ENCODE measurements at places on chromosomes 5 and 9.

DNA sequence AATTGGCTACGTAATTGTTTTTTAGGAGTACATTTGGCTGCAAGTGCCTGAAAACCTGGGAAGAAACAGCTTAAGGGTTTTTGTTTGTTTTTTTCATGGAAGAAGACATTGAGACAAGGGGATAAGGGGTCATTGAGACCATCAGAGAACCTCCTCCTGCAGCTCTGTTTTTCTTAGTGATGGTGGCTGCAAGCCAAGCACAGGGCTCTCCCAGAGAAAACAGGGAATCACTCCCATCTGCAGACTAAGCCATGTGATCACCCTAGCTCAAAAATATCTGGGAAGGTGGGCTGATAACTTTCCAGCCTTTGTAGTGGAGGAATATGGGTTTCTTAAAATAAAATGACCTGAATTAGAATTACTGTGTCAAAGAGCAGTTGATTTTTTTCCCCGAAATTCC lies 25.1 kb downstream of the PALM2AKAP2 start:
- no peak for DNase-seq

- DNase-seq: no peak
Observed at GRCh38 chr5:127957183-127957582, 126.4 kb upstream of the SLC12A2 start.

DNA sequence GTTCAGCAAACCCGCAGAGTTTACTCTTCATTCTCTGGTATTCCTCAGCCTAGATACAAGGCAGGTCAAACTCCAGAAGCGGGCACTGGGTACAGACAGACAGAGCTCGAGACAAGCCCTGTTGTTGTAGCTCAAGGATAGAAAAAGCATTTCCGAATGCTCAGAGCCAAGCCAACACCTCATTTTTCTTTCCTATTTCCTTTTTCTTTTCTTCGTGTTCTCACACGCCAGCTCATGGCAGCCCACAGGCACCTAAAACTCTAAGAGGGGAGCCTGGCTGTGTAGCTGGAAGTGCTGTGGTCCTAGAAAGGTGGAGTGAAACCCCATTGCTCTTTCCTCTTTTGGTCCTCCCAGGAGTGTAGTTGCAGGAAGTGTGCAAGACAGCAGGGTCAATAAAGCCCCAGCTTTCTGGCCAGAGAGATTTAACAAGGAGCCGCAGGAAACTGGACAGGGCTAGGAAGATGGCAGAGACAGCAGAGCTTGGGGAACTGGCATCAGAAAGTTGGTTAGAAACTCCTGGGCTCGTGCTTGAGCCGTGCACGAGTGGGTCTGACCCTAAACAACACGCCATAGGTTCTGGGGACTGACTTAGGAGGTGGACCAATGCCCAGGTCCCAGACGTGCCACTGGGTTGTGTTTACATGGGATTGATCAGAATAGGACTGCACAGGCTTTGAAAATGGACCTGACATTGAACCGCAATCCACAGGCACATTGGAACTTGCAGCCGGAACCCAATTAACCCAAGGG lies 41.6 kb downstream of the ADAMTS2 start:
- no peak for DNase-seq

- DNase-seq: no peak
Observed at GRCh38 chr9:98045234-98046179, 11.0 kb upstream of the NANS start.

- peak; percentile 33 for DNase-seq
Observed at GRCh38 chr9:4077499-4078102, 222.3 kb downstream of the GLIS3 start.

- DNase-seq: peak; percentile 32
Observed at GRCh38 chr5:38994324-38994927, 79.8 kb downstream of the RICTOR start.

GRCh38 chr5:133051061-133051541 lies 712 bp upstream of the HSPA4 start:
- DNase-seq: no peak

DNA sequence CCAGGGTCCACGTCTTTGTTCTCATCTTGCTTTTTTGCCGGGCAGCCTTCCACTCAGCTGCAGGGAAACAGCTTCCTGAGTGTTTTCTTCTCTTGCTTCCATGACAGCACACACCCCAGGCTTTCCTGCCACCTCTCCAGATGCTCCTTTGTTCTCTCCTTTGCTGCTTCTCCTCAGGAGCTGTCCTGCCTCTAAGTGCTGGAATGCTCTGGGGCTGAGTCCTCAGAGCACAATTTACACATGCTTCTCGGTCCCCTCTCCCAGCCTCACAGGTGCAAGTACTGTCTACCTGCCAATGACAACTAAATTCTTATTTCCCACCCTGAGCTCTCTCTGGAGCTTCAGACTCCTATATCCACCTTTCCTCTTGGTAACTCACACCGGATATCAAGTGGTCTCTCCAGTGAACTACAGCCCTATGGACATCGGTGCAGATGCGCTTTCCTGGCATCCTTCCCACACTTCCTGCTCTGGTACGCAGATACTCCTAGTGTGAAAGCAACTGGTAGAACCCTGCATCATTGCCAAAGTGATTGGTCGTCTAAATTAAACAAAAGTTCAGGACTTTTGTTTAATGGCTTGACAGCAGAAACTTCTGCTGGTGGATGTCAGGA lies 13.4 kb upstream of the ACSL6 start:
- no peak for DNase-seq

- no peak for DNase-seq
Observed at GRCh38 chr9:106620866-106621265, 242.1 kb upstream of the ZNF462 start.

DNA sequence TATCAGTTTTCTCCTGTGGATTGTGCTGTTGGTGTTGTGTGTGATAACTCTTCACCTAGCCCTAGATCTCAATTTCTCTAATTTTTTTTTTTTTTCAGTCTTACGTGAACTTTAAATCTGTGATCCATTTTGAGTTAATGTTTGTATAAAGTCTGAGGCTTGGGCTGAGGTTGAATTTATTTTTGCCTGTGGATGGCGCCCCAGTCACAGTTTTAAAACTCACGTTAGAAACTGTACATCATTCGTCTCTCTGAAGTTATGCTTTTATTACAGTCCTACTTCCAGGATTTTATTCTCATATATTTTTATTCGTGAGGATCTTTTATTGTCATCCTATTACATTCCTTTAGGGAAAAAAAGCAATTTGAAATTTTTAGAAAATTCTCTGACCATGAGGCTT lies 103.1 kb downstream of the EHMT1 start:
- DNase-seq: no peak

- no peak for DNase-seq
Observed at GRCh38 chr9:84598921-84599636, 70.5 kb upstream of the NTRK2 start.

- no peak for DNase-seq
Observed at GRCh38 chr5:91092859-91093783, 290.0 kb downstream of the ARRDC3 start.

- DNase-seq: peak; percentile 91
Observed at GRCh38 chr5:81301271-81302015, at the start of gene ZCCHC9. Gene ZCCHC9, plus strand, starts transcription at chr5:81301587. Its CDS starts 3,171 bp downstream, at chr5:81304758.

DNA sequence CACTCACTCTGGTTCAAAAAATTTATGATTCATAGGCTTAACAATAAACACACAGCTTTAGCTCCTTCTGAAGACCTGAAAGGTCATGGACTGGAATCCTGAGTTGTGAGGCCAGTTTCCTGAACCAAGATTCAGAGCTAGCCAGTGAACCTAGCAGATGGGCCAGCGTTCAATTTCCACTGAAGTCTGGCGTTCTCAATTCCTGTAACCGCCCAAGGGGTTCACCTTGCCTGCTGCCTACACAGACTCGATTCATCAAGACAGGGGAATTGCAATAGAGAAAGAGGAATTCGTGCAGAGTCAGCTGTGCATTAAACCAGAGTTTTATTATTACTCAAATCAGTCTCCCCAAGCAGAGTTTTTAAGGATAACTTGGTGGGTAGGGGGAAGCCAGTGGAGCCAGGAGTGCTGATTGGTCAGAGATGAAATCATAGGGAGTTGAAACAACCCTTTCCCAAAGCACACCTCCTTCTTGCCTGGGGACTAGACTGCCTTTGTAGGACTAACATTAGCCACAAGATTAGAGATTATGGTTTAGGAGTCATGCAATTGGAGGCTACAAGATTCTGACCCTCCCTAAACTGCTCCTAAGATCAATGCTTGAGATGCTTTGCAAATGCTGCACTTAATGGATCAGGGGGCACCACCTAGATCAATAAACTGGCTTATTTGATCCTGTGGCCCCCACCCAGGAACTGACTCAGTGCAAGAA lies 117.5 kb upstream of the SHB start:
- no peak for DNase-seq

GRCh38 chr9:81083067-81083466 lies 606.3 kb downstream of the TLE1 start:
- DNase-seq: no peak

DNA sequence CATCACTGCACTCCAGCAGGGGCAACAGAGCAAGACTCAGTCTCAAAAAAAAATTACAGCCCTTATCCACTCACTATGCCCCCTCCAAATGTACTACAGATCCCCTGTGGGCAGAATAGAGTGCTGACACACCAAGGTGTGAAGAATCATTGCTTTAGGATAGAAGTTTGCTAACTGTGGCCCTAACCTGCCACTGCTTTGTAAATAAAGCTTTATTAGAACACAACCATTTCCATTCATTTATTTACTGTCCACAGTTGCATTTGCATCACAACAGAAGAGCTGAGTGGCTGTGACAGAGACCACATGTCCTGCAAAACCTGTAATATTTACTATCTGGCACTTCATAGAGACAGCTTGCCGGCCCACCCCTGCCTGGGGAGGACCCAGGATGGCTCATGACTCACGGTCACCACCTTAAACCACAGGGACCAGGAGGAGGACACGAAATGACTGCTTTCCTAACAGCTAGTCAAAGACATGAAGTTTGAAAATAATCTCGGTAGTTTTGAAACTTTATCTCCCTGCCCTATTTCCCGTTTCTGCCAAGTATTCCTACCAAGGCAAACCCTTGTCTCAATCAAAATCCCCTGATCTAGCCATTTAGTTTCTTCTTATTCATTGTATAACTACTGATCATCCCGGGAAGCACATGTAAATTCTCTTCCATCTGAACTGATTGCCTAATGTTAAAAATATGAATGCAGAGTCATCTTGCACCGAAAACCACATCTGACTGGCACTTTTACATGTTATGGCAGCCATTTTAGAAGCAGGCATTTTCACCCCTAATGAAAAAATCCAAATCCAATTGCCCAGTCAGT lies 206.1 kb downstream of the SLIT3 start:
- DNase-seq: no peak

DNA sequence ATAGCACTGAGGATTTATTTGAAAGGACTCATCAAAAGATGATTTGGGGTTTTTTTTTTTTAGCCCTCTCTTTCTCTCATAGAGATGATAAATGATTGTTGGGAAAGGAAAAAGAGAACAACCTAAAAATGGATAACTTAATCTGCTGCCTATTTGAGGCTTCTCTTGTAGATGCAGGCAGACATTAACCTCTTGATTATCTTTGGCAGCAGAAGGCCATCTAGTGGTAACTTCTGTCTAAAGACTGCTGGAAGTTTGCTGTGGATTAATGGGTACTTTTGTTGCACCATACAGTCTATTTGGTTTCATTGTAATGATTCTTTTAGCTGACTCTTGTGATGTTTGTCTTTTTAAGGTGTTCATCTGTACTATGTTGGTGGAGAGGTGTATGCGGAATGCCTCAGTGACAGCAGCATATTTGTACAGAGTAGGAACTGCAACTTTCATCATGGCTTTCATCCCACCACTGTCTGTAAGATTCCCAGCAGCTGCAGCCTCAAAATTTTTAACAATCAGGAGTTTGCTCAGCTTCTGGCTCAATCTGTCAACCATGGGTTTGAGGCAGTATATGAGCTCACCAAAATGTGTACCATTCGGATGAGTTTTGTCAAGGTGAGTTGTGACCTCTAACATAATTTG lies 18.8 kb downstream of the SMIM32 start:
- peak; percentile 43 for DNase-seq

DNA sequence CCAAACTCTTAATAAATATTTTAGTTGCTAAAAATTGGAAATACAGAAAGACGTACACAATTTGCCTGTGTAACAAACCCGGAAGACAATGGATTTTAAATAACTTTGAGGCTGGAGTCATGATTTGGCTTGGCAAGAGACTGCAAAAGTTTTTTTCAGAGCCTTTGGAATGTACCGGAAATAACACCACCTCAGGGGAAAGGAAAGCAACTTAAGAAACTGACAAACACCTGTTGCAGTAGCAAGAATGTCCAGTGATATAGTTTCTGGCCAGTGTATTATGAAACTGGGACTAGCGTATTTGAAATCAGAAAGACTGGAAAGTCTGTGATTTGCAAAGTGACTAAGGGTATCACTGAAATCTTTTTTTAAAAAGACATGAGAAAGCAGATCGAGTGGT lies 842 bp downstream of the MUSK start:
- no peak for DNase-seq

DNA sequence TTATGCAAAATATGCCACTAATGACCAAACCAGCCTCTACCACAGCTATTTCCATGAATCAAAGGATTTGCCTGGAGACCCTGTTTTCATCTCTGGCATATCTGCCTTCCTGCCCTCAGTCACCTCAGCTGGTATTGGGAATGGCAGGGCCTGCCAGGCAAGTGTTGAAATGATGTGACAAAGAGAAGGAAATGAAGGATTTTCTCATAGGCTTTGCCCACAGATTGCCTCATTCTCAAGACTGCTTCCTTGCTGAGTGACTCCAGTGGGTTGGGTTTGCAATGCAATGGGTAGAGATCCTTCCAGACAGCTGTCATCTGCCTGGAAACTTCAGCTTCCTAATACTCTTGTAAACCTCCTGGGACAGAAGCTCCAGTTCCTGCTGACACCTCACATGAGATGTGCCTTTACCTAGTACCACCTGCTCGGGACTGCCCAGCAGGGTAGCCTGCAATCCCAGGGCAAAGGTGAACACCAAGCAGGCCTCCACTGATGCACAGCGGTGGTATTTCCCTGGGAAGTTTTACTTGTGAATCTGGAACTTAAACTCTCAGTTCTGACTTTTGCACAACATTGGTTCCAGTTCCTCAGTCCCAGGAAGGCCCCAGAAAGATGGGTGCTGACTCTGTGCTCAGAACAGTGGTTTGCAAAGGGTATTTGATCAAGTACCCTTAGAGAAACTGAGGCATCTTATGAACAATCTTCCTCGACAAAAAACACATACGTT lies 64.8 kb upstream of the SLC1A1 start:
- DNase-seq: no peak

DNA sequence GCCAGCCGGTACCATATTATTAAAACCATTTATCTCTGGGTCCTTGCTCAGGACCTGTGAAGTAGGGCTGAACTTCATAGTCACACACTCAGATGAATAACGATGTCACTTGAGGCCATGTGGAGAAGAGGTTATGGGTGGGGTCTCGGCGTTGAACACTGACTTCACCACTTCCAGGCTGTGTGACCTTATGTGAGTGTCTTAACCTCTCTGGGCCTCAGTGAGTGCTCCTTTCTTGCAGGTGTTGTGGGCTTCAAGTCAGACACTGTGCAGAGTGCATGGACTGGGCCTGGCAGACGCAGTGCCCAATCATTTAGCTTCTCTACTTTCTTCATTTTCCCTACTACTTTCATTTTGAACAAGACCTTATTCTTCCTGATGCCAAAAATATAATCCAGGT lies 278.8 kb downstream of the PBX3 start:
- no peak for DNase-seq
